Renal cortical epithelial cell (primary cell): ENCODE measurements at places on chromosomes 1 and 21.
A peak's percentile ranks its signal among the peaks of the same experiment; 100 is the strongest.

- DNase-seq: peak; percentile 95
Observed at GRCh38 chr21:42636520-42637266, 16.7 kb upstream of the PDE9A start.

- no peak for DNase-seq
Observed at GRCh38 chr1:12542138-12542465, 75.9 kb downstream of the DHRS3 start.

DNA sequence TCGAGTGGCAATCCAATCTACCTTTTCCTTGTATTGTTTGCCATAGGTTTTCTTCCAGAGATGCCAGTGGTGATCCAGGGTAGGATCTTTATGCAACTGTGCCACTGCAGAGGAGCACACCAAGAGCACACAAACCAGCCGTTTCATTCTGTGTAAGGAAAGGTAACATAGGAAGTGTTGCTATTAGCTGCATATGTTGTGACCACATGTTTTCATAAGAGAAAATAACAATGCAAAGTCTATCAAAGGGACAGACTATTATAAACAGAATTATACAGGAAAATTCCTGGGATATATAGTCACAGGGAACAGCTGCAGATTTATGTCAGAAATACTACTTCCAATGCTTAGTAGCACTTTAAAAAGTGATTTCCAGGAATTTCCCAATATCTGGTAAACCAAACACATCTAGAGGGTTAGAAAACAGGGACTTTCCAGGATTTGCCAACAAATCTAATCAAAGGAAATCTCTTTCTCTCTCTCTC is 919 bp downstream of the CTSS start:
- DNase-seq: peak; percentile 90

DNA sequence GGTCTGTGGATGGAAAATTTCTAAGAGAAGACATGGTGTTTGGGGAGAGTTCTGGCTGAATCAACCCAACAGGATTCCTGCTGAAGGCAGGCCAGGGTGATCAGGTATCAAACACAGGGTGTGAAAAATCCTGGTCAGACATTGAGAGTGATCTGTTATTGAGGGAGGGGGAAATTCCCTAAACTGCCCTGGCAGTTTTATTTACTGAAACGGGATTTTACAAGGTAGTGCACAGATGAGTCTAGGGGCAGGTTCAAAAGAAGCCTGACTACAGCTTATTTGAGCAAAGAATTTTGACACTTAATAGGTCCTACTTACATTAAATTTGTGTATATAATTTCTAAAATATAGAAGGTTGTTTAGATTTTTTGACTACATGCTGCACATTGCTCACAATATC is 569.4 kb upstream of the RGS18 start:
- DNase-seq: no peak

DNA sequence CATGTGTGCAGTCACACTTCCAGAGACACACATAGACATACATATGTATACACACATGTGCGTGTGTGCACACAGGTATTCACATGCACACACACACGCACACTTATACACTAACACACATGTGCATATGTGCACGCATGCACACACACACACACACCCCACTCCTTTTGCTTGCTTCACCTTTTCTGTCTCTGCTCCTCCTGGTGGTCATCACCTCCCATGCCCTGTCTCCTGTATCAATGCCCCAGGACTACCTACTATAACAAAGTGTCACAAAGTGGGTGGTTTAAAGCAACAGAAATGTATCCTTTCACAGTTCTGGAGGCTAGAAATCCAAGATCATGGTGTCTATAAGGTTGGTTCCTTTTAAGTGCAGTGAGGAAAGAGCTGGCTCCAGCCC is 27.4 kb downstream of the ETS2 start:
- no peak for DNase-seq

DNA sequence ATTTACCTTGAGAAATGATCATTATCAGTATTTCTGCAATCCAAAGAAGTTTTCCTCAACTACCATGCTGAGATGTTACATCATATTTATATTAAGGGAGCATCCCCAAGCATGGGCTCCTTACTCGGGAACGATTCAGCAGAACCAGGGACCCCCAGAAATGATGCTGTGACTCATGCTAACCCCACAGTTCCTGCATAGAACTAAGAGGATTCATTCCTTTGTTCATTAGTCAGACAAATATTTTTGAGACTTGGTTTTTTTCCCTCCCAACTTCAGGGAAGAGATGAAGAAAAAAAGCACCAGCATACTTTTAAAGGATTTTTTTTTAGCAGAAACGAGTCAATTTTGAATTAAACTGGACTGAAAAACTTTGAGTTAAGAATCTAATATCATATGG is 49.2 kb upstream of the COL24A1 start:
- no peak for DNase-seq

- DNase-seq: no peak
Observed at GRCh38 chr1:200118779-200119505, 91.4 kb downstream of the NR5A2 start.

DNA sequence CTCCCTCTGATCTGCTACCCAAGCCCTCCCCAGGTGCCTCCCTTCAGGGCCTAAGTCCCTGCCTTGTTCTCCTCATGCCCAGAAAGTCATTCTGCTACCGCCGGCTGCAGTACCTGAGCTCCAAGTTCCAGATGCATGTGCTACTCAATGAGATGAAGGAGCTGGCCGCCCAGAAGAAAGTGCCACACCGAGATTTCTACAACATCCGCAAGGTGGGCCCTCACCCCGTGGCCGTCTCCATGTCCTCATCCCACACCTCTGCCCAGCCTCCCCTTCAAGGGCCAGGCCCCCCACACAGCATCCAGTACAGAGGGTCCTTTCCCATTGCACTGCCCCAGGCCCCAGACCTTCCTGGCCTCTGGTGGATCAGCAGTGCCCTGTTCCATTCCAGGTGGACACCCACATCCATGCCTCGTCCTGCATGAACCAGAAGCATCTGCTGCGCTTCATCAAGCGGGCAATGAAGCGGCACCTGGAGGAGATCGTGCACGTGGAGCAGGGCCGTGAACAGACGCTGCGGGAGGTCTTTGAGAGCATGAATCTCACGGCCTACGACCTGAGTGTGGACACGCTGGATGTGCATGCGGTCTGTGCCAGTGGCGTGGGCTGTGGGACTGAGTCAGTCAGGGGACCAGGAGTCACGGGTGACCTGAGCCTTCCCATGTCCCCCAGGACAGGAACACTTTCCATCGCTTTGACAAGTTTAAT is 8.2 kb downstream of the AMPD2 start:
- DNase-seq: peak; percentile 81

DNA sequence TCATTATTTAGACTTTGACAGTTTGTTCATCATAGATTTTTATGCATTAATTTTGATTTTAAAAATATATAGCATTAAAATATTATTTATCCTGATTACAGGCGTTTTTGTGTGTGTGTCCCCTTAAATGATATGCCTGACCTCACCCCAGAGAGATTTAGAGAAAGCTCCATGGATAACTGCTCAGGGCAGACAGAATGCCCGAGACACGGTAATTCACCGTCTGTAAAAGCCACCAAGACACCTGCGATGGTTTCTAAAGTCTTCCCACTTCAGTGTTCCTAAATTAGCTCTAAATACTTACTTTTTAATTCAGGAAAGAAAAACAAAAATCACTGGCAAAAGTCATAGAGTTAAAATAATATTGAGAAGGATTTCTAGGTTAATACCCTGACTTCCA is 350.6 kb upstream of the RUNX1 start:
- DNase-seq: no peak
